Activated T-cell treated with anti-CD3 and anti-CD28 coated beads, Interleukin-2, amount 50 U/mL, for 24 hours (primary cell): ENCODE measurements at places on chromosomes 1 and 21.

GRCh38 chr1:63794939-63795378 is 21.1 kb downstream of the ROR1 start:
- no peak for DNase-seq
- H3K27ac ChIP-seq: no peak overlapping the region
- H3K4me3 ChIP-seq: no peak overlapping the region
- no peaks in the 10 kb centered on the region for H3K36me3 ChIP-seq
- H3K4me1 ChIP-seq: no peaks in the 10 kb centered on the region

DNA sequence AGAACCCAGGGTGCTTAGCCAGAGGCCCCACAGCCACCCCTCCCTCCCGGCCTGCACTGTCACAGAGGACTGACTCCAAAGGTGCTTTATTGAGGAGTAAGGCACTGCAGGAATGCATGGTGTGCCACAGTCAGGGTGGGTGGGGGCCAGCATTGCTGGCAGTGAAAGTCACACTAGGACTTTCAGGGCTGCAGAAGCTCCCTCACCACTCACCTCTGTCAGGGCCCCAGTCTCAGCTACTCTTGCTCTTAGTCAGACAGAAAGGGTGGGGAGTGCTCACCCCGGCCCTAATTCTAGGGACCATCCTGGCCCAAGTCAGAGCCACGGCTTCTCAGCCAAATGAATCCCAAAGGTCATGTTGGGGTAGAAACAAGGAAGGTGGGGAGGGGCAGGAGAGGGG is 19.4 kb downstream of the KNCN start:
- no peak overlapping the region for H3K27ac ChIP-seq
- H3K27me3 ChIP-seq: peaks cover 33% of the 10 kb centered on the region
- H3K4me1 ChIP-seq: peaks cover 18% of the 10 kb centered on the region
- H3K36me3 ChIP-seq: no peaks in the 10 kb centered on the region

GRCh38 chr1:181779343-181779742 is 282.2 kb downstream of the ZNF648 start:
- no peak overlapping the region for H3K4me3 ChIP-seq
- no peak overlapping the region for H3K27ac ChIP-seq
- peaks cover 9% of the 10 kb centered on the region for H3K27me3 ChIP-seq
- DNase-seq: no peak
- no peaks in the 10 kb centered on the region for H3K36me3 ChIP-seq
- H3K4me1 ChIP-seq: no peaks in the 10 kb centered on the region

- H3K36me3 ChIP-seq: peaks cover 39% of the 10 kb centered on the region
- no peak overlapping the region for H3K27ac ChIP-seq
- no peak overlapping the region for H3K4me3 ChIP-seq
- H3K4me1 ChIP-seq: peaks cover 1% of the 10 kb centered on the region
Measured at GRCh38 chr21:36929622-36930021, 36.8 kb downstream of the HLCS start.

- peaks cover 6% of the 10 kb centered on the region for H3K4me1 ChIP-seq
- no peaks in the 10 kb centered on the region for H3K36me3 ChIP-seq
- no peak overlapping the region for H3K4me3 ChIP-seq
- H3K27me3 ChIP-seq: peaks cover 3% of the 10 kb centered on the region
- DNase-seq: no peak
Measured at GRCh38 chr1:232786845-232787455, 18.3 kb upstream of the MAP10 start.

GRCh38 chr1:21691739-21692138 is 22.6 kb upstream of the RAP1GAP start:
- no peak for DNase-seq
- H3K4me3 ChIP-seq: no peak overlapping the region
- H3K27me3 ChIP-seq: no peaks in the 10 kb centered on the region
- H3K27ac ChIP-seq: no peak overlapping the region

GRCh38 chr1:170594066-170594626 is 62.2 kb downstream of the GORAB start:
- DNase-seq: no peak
- no peaks in the 10 kb centered on the region for H3K4me1 ChIP-seq

- H3K27me3 ChIP-seq: no peaks in the 10 kb centered on the region
- no peak overlapping the region for H3K27ac ChIP-seq
- no peak for DNase-seq
- H3K4me1 ChIP-seq: no peaks in the 10 kb centered on the region
Measured at GRCh38 chr1:6301526-6301925, 40.6 kb upstream of the GPR153 start.

DNA sequence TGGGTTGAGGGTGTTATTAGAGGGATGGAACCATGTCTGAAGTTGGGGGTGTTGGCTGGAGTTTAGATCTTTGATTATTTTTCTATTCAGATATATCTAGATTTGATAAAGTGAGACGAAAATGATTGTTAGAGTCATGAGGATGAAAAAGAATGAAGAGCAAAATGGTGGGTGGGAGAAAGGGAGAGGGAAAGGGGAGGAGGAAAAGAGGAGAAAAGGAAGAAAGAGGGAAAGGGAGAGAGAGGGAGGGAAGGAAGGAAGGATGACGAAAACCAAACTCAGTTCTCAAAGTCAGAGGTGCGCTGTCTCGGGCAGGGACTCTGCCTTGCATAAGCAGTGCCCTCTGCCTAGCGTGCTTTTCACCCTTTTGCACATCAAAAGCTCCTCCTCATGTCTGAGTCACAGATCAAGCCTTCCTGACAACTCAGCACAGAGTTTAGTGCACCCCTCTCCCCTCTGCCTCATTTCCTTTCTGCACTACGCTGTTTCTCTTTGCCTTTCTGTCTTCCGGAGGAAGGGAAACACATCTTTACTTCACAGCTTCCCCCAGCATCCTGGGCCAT is 225.8 kb upstream of the PROX1 start:
- DNase-seq: peak; percentile 37
- H3K4me1 ChIP-seq: peaks cover 15% of the 10 kb centered on the region
- no peaks in the 10 kb centered on the region for H3K36me3 ChIP-seq

- H3K4me1 ChIP-seq: no peaks in the 10 kb centered on the region
- H3K36me3 ChIP-seq: no peaks in the 10 kb centered on the region
- no peaks in the 10 kb centered on the region for H3K27me3 ChIP-seq
- DNase-seq: no peak
Measured at GRCh38 chr21:21109736-21110135, 111.5 kb downstream of the NCAM2 start.

DNA sequence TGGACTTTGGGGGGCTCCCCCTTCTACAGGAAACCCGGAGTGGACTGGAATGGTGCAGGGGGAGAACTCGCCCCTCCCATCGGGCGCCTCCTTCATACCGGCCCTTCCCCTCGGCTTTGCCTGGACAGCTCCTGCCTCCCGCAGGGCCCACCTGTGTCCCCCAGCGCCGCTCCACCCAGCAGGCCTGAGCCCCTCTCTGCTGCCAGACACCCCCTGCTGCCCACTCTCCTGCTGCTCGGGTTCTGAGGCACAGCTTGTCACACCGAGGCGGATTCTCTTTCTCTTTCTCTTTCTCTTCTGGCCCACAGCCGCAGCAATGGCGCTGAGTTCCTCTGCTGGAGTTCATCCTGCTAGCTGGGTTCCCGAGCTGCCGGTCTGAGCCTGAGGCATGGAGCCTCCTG is at the start of gene TNFRSF14:
Gene TNFRSF14 (plus strand): TSS at position 95 of the 401 bp plus-strand sequence. CDS start 294 bp downstream, at position 389.
- peak within 1 kb of the TSS; percentile 99 for H3K4me3 ChIP-seq
- peaks cover 46% of the 10 kb centered on the region for H3K4me1 ChIP-seq
- no peaks in the 10 kb centered on the region for H3K27me3 ChIP-seq

DNA sequence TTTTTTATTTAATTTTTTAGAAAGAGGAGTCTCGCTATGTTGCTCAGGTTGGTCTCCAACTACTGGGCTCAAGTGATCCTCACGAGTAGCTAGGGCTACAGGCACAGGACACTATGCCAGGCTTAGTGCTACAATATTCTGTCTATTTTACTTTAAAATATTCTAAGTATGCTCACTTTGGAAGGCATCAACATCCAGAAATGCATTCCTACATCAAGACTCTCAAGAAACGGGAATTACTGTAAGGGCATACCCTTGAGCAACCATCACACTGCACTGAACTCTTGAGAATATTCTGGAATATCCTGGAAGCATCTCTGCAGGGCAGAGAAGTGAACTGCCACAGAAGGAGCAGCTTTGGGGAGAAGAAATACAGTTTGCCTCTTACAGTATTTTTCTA is 565 bp upstream of the DMRTB1 start:
- H3K36me3 ChIP-seq: no peaks in the 10 kb centered on the region
- no peak overlapping the region for H3K4me3 ChIP-seq
- H3K4me1 ChIP-seq: no peaks in the 10 kb centered on the region
- H3K27ac ChIP-seq: no peak overlapping the region
- no peaks in the 10 kb centered on the region for H3K27me3 ChIP-seq
- no peak for DNase-seq

- peaks cover 10% of the 10 kb centered on the region for H3K4me1 ChIP-seq
- H3K36me3 ChIP-seq: no peaks in the 10 kb centered on the region
- H3K27ac ChIP-seq: no peak overlapping the region
- no peak overlapping the region for H3K4me3 ChIP-seq
- no peak for DNase-seq
- H3K27me3 ChIP-seq: peaks cover 23% of the 10 kb centered on the region
Measured at GRCh38 chr1:115160728-115161127, 71.4 kb upstream of the TSPAN2 start.

- no peaks in the 10 kb centered on the region for H3K4me1 ChIP-seq
- no peaks in the 10 kb centered on the region for H3K27me3 ChIP-seq
- DNase-seq: no peak
- H3K4me3 ChIP-seq: no peak overlapping the region
- no peak overlapping the region for H3K27ac ChIP-seq
Measured at GRCh38 chr1:180116964-180117763, 37.5 kb upstream of the QSOX1 start.

- peaks cover 33% of the 10 kb centered on the region for H3K36me3 ChIP-seq
- no peak overlapping the region for H3K27ac ChIP-seq
- H3K4me3 ChIP-seq: no peak overlapping the region
Measured at GRCh38 chr1:198876371-198876871, 237.6 kb downstream of the PTPRC start.

DNA sequence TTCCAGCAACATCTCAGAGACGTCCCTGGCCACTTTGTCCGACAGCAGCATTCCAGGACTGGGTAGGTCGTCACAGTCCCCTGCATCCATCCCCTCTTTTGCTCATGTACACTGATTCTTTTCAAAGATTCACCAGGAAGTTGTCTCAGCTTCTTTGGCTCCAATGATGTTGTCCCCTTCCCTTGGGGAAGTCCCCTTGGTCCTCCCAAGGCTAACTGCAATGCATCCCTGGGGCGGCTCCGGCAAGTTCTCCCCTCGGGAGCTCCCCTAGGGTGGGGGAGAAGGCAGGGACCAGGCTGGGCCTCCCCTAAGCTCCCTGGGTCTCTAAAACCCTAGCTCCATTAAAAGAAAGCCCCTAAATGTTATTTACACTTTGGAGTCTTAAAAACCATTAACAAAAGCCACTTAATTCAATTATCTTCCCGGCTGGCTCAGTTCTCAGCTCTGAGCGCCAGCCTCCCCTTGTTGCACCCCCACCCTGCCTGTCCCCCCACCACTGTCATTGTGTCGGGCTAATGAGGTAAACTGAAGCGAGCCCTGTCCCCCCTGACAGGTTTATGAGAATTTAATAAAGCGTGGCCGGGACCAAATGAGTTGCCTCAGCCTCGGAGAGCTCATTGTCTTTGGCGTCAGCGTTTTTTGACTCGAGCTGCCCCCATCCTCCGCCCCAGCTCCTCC is 25.3 kb downstream of the KNCN start:
- DNase-seq: no peak
- H3K27ac ChIP-seq: no peak overlapping the region

GRCh38 chr1:247487057-247487456 is 29.2 kb upstream of the OR2B11 start:
- no peak overlapping the region for H3K4me3 ChIP-seq
- H3K27me3 ChIP-seq: peaks cover 7% of the 10 kb centered on the region
- no peaks in the 10 kb centered on the region for H3K36me3 ChIP-seq
- peak; percentile 38 for DNase-seq
- H3K4me1 ChIP-seq: no peaks in the 10 kb centered on the region

- peak; percentile 52 for DNase-seq
- peak overlapping the region; percentile 97 for H3K27ac ChIP-seq
- peak overlapping the region; percentile 86 for H3K4me3 ChIP-seq
- peaks cover 45% of the 10 kb centered on the region for H3K4me1 ChIP-seq
- H3K36me3 ChIP-seq: peaks cover 12% of the 10 kb centered on the region
Measured at GRCh38 chr1:65069011-65069565, 78.9 kb upstream of the AK4 start.

DNA sequence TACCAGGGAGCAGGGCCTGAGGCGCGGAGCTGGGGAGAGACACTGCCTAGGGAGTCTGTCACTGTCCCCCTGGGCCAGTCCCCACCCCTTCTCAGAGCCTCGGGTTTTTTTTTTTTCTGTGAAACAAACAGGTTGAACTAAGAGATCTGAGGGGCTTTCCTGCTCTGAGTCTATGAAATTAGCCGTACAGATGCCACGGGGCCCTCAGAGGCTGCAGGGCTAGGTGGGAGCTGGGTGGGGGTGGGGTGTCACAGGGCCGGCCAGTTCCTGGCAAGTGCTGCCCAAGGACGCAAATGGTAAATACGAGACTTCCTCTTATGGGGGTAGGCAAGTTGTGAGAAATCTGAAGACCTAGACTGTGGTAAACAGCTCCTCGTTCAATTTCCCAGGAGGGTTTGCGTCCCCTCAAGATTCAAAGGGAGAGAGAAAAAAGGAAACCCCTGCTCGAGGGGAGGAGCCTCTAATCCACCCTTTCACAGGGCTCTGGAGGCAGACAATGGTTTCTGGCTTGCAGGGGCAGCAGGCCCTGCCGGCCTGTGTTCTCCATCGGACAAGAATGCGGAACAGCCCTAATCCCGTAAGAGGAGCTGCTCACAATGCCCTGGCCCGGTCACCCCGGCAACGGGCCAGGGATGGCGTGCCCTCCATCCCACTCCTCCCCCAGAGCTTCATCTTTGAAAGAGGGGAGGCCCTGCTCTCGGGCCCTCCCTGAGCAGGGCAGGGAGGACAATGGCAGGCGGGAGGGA is 7.8 kb downstream of the NUAK2 start:
- peaks cover 89% of the 10 kb centered on the region for H3K4me1 ChIP-seq
- H3K36me3 ChIP-seq: peaks cover 16% of the 10 kb centered on the region
- H3K27ac ChIP-seq: peak overlapping the region; percentile 95
- DNase-seq: peak; percentile 66

DNA sequence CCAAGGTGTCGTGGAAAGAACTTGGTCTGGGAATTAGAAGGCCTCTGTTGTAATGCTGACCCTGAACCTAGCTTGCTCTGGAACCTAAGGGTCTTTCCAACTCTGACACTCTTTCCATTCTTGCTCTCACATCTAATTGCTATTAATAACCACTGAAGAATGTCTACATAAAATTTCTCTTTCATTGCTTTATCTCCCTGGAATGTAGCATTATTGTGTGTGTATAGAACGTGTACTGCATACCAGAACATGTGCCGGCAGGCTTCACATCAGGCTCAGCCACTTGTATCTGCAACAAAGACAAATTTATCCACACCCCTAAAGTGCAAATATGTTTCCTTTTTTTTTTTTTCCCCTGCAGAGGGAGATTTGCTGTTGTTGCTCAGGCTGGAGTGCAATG is 13.9 kb upstream of the LAX1 start:
- H3K4me3 ChIP-seq: no peak overlapping the region
- no peak overlapping the region for H3K27ac ChIP-seq
- no peaks in the 10 kb centered on the region for H3K27me3 ChIP-seq

DNA sequence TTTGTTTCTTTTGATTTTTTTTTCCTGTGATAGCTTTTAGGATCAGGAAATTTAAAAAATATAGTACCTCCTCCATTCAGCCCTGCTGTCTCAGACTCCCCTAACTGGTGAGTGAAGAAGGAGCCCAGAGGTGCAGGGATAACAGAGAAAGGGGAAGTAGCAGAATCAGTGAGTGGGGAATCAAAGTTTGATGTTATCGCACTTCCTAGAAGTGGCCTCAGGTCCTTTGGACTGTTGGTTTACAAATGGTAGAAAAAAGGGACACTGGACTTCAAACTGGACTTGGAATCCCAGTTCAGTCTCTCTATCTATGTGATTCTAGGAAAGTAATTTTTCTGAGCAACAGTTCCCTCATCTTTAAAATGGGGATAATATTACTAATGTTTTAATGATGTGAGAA is 99.5 kb downstream of the FGGY start:
- H3K4me1 ChIP-seq: peaks cover 14% of the 10 kb centered on the region
- no peak overlapping the region for H3K27ac ChIP-seq
- H3K27me3 ChIP-seq: no peaks in the 10 kb centered on the region
- H3K36me3 ChIP-seq: no peaks in the 10 kb centered on the region
- DNase-seq: no peak
- no peak overlapping the region for H3K4me3 ChIP-seq
